ENCODE measurements at places on chromosomes 13 and 19. TPM values are rescaled to one million over a fixed set of nuclear protein-coding genes. Genes with fewer than 3 reads are reported as not detected.

DNA sequence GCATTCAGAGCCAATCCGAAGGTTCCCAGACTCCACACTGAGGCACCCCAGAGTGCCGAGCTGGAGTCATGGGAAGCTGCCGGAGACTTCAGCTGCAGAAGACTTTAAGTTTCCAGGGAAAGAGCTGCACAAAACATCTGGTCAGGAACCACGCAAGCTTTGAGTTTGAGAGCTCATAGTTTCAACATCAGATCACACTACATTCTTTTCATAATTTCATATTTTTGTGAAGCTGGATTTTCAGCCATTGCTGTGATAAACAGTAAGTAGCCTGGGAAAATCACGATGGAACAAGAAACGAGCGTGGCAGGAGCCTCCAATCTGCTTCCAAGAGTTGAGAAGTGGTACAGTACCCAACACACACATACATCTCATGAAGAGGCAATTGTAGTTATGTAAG is 25.5 kb upstream of the ATP12A start:
- peak; percentile 45 for DNase-seq

DNA sequence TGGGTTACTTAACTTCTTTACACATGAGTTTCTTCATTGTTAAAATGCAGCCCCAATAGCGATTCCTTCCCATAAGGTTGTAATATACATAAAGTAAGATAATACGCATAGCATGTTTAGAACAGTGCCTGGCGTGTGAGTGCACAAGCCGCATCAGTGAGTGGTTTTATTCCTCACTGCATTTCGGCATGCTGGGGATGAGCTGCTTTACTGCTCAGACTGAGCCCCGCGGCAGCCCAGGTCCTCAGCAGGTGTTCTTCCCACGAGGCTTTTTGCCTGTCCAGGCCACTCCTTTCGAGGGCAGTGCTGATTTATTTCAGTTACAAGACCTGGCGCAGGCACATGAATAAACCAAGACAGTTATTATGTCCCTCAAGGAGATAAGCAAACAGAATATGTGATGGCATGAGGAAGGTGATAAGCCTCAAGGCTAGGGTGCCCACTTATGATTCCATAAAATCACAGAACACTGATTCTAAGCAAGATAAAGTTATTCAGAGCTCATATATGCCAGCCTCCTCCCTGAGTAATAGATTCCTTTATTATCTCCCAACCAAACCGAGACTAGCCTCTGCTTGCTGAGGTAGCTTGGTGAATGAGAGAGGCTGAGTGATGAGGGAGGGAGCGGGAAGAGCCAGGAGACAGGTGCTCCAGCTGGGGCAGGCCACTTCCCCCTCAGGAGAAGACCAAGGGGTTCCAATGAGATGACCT is 505.5 kb downstream of the DIAPH3 start:
- no peak for DNase-seq

DNA sequence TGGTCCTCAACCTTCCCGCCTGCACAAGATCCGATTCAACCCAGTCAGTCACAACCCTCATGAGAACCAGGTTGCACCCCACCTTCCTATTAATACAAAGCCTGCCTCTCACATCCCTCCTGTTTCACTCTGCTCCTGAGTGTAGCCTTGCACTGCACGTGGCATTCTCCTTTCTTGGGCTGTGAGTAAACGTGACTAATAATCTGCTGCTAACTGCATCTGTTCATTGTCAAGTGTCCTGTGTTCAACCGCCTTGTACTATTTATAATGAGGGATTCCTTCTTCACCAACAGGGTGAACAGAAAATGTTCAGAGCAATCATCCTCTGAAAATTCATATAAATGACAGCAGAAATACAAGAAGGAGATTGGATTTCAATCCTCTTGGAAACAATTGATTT is 1608.2 kb downstream of the SLITRK5 start:
- no peak for DNase-seq

GRCh38 chr13:35163674-35164073 is 221.6 kb downstream of the NBEA start:
- DNase-seq = no peak

DNA sequence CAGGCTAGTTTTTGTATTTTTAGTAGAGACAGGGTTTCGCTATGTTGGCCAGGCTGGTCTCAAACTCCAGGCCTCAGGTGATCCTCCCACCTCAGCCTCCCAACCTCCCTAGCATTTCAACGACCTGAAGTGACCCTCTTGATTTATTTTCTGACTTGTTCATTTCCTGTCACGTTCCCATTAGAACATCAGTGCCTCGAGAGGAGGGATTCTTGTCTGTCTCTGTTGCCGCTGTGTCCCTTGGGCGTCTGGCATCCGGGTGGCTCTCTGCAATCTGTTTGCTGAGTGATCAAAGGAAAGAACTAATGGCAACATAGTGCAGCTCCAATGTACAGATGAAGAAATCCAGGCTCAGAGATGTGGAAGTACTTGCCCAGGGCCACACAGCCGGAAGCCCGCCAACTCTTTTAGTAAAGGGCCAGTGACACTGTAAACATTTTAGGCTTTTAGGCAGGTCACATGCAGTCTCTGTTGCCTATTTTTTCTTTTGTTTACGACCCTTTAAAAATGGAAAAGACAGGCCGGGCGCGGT is 47.5 kb downstream of the NFIC start:
- DNase-seq = no peak

Gene CEACAM6
- total RNA-seq = not detected

- no peak for DNase-seq
Measured at GRCh38 chr13:34411177-34411576, 530.9 kb upstream of the NBEA start.

Gene HNRNPM
- total RNA-seq = 41.8 TPM

DNA sequence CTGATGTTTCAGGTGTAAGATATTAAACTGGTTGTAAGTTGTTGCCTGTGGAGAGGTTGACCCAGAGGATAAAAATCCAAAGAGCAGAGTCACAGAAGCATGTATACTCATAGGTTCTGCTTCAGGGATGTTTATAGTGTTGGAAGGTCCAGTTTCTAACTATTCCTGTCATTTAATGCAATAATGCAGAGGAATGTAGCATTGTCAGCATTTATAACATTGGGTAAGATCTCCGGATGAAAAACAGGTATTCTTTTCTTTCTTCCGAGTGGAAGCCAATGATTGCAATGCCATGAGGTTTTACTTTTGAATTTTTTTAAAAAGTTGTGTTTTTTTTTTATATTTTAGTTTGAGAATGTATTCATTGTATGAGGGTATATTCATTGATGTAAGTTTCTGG is 771.0 kb downstream of the PCDH9 start:
- DNase-seq = no peak

Gene BLOC1S3
- 7.7 TPM for total RNA-seq

- no peak for DNase-seq
Measured at GRCh38 chr13:93614776-93615175, 388.2 kb downstream of the GPC6 start.

GRCh38 chr13:114088863-114089262 is 43.6 kb downstream of the RASA3 start:
- DNase-seq = no peak

DNA sequence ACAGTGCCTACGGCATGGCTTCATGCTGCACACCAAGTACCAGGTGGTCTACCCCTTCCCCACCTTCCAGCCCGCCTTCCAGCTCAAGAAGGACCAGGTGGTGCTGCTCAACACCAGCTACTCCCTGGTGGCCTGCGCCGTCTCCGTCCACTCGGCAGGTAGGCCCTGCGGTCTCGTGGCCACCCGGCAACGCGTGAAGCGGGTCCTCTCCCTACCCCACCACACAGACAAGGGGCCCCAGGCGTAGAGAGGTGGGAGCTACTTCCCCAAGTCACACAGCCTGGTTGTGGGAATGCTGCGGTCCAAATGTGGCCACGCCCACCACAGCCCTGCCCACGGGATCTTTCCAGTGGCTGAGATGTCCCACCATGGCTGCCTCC is 4.0 kb downstream of the DCAF15 start:
- no peak for DNase-seq

Gene DACH1
- 0.09 TPM for total RNA-seq

- DNase-seq = no peak
Measured at GRCh38 chr19:30332445-30333234, 39.5 kb upstream of the ZNF536 start.

- DNase-seq = no peak
Measured at GRCh38 chr19:6044056-6044805, 66.1 kb downstream of the RFX2 start.

DNA sequence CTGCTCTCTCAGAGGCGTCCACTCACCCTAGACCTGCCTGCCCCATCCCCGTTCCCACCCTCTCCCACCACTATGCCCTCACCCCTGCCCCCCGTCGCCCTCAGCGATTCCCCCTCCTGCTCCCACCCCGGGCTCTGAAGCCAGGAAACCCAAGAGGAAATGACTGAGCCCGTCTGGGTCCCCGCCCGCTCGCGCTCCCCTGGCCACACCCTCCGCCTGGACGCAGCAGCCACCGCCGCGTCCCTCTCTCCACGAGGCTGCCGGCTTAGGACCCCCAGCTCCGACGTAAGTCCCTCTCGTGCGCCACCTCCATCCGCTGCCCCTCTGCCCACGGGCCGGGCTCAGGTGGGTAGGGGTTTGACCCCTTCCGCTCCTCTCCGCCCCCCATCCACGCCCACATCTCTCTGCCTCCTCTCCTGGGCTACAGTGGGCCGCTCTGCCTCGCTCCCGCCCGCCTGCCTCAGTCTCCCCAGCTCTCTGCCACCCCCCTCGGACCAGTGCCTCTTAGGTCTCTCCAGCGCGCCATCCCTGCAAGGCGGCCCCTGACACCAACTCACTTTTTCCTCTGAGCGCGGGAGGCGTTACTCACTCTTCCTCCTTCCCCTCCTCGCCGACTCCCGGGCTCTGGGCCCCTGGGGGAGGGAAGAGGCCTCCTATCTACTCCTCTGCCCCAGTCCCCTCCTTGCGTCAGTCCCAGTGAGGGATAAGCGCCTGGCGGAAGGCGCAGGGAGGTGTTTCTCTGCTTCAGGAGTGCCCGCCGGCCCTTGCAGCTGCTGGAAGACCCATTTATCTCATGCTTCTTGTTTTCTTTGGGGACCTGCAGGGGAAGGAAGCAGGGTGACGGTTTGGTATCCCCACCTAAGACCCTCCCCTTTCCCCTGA is at the start of gene FXYD5:
Gene FXYD5 (plus strand): TSS at position 211 of the 882 bp plus-strand sequence. CDS start 816 bp downstream, outside the sequence.
- peak; percentile 72 for DNase-seq

Gene RASL11A
- total RNA-seq = 13.3 TPM

Gene ZNF440
- total RNA-seq = 6.6 TPM

DNA sequence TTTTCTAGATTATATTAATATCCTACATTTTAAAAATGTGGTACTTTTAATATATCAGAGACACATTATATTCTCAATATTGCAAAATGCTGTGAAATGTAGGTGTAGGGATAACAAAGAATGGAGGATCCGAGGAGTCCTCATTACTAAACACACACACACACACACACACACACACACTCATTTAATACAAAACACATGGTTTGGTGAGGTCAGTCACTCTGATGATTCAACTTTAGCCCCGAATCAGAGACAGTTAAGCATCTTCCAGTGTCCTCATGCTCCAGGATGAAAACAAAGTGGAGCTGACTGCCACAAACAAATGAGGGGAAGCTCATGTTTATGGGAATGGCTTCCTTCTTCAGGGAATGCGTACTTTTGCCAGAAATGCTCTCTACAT is 147.5 kb downstream of the CYSLTR2 start:
- DNase-seq = peak; percentile 45

DNA sequence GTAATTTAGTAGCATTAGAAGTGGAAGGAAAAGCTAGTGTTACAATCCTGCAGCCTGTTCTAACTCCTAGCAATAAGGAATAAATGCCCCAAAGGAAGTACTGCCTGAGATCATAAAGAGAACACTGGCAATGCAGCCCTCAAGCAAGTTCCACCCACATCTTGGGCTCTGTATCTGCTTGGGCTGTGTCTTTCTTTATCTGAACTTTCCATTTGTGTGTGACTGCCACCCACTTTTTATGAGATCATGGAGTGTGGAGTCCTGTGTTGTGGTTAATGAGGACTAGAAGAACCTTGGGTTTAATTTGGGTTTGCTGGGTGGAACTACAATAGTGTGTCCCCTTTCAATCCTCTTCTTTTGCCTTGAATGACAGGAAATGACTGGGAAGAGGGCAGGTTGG is 38.2 kb downstream of the RFXAP start:
- DNase-seq = no peak

Gene EEF1AKMT1
- 15.9 TPM for total RNA-seq

- no peak for DNase-seq
Measured at GRCh38 chr13:103275081-103275480, 208.9 kb upstream of the SLC10A2 start.

DNA sequence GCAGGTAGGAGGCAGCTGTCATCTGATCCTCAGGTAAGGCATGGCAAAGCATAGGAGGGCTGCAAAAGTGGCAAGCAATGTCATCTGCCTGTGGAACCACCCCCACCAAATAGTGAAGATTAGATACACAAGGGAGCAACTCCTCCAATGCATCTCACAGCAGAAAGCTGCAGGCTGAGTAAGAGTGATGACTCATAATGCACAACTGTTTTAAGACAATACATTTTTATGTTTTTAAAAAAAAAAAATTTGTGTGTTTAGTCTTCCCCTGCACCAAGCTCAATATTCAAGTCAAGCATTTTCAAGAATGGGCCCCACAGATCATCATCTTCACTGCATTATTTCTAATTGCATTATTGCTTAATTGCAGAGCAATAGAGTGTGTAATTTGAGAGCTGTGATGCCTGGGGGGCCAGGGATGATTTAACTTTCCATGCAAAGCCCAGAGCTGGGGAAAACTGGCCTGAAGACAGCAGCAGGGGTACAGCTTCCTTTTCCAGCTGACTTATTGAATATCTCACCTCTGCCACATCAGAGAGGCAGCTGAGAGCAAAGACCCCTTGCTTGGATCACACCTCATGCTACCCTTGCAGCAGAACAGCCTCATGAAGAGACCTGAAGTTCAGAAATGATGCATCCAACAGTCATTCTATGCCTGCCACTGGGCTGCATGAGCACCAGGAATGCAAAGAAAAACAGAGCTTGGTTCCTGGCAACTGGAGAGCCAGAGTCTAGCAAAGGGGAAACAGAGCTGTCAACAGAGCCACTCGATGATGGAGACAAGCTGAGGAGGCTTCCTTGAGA is 22.7 kb upstream of the POP4 start:
- peak; percentile 53 for DNase-seq

DNA sequence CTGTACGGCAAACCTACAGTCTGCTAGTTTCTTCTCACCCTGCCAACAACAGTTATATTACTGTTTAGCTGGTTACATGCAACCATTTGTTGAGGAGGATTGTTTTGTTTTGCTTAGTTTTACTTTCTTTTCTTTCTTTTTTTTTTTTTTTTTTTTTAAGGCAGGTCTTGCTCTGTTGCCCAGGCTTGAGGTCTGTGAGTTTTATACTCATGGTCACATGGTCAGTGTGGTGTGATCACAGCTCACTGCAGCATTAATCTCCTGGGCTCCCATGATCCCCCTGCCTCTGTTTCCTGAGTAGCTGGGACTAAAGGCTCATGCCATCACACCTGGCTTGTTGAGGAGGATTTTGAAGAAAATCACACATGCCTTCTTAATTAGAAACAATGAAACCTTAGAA is 505.6 kb downstream of the GPC5 start:
- DNase-seq = no peak

DNA sequence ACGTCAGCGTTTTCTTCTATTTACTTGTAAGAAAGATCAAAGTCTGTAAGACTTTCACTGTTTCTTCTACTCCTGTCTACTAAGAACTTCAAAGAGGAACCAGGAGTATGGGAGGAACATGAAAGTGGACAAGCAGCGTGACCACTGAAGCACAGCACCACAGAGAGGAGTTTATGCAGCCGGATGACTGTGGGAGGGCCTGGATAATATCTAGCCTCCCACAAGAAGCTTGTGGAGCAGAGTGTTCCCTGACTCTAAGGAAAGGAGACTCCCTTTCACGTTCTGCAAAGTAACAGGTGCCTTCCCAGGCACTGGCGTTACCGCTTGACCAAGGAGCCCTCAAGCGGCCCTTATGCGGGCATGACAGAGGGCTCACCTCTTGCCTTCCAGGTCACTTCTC is 83.6 kb upstream of the PDCD5 start:
- DNase-seq = no peak
